ENCODE measurements at places on chromosomes 3 and 15.
A peak's percentile ranks its signal among the peaks of the same experiment; 100 is the strongest.

DNA sequence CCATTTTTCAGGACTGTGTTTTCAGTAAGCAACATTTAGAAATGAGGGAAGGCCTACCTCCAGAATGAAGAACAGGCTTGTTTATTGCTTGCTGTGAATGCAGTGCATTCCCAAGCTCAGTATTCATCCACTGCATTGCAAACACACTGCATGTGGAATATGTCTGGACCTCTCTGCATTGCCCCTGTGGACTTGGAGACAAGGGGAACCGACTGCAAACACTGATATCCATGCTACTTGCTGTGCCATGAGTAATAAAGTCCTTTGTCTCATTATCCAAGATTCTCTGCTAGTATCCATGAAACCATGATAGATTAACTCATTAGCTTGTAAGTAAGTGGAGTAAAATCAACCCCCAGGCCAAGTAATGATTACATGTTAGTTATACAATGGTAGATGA, 301.2 kb upstream of the NR2E3 start:
- peak; percentile 13 for DNase-seq

- DNase-seq: no peak
Observed at GRCh38 chr15:74136814-74137536, 6.6 kb downstream of the ISLR2 start.

- no peak for DNase-seq
Observed at GRCh38 chr3:196272826-196273225, 14.7 kb downstream of the PCYT1A start.

DNA sequence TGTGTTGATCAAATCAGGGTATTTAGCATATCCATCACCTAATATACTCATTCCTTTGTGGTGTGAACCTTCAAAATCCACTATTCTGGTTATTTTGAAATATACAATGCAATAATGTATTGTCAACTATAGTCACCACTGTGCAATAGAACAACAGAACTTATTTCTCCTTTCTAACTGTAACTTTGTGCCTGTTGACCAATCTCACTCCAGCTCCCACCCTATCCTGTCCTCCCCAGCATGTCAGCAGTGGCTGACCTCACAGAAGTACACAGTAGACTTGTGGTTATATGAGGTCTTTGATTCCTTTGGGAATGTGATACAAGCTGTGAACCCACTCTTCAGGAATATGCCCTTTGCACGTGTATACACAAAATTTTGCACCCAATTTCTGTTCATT, 64.2 kb downstream of the ECT2 start:
- DNase-seq: no peak

- no peak for DNase-seq
Observed at GRCh38 chr15:39468331-39468730, 112.5 kb upstream of the THBS1 start.

- DNase-seq: no peak
Observed at GRCh38 chr3:138919325-138919724, 27.6 kb downstream of the FOXL2 start.

DNA sequence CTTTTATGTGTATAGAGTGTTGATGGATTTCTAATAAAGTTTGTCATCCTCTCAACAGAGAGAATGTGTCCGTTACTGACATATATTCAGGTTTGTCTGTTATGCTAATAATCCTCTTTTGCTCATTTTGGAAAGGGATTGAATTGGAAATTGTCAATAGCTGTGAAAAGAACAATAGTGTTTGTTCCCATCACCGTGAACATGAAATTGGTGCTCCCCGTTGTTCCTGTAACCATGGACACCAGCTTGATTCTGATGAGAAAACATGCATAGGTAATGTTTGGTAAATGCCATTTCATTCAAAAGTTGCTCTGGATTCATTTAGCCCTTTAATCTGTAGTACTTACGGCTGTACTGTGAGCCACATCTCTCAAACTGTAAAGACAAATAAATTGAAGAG, 707.0 kb upstream of the GOLIM4 start:
- no peak for DNase-seq

DNA sequence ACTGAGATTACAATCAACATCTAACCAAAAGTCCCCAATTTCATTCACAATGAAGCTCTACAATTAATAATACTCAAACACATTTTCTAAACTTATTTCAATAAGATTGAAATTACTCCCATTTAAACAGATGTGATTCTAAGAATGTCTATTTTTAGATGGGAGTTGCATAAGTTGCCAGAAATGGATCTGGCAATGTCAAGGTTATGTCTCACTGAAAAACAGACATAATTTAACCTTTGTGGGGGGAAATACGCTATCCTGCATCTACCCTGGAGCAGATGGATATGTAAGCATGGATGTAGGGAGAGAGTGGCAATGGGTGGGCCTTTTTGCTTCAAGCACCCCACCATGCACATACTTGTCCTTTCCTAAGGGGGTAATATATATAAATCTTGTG, 6.7 kb upstream of the EIF1B start:
- no peak for DNase-seq

DNA sequence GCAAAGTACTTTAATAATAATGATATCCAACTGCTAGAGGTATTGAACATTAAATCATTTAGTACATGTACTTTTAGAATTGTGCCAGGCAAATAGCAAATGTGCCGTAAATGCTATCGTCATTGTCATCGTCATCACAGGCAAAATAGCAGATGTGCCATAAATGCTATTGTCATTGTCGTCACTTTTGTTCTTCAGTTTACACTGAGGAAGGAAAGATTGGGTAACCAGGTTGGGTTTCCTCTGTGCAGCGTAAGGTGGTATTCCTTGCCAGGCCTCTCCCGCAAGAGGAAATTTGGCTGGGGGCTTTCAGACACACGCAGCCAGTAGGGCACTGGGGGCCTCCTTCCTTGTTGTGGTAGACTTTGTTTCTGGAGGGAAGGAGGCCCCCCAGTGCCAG, 26.4 kb downstream of the ABHD17C start:
- DNase-seq: no peak

- no peak for DNase-seq
Observed at GRCh38 chr3:126025116-126025729, 56.2 kb downstream of the ROPN1B start.

GRCh38 chr3:27507515-27508266, 23.5 kb upstream of the SLC4A7 start:
- DNase-seq: no peak

DNA sequence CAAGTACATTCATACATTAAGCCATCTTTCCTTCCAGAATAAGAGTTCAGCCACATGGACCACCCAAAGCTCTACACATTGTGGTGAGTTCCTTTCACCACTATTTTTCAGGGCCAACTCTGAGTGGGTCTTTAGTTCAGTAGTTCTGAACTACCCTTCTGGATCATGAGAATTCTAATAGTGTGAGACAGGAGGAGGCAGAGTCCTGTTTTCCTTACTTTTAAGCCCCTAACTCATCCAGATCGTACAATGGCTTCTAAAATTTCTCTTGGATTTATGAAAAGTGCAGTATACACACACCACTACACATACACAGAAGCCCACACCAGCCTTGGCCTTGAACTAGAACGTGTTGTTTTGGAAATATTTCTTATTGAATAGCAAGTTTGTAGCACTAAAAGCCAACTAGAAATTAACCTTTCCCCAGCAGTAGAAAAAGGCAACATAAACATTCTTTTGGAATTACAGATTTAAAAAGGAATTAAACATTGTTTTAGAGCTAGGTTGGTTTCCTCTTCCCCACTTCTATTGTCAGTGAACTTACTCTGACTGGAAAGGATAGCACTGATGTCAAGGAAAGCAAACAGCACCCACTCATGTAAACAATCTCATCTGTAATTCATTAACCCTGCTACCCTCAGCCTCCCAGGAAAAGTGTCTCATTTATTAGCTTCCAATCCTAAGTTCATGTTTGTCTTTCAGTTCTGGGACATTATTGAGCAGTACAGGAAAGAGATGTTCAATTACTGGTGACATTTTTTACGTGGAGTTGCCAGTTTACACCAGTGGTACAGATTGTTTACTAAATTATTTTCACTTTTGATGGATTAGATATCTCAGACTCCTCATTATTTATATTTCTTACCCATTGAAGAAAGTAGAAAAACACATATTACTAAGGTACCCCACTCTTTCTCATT, 95.7 kb upstream of the AGTR1 start:
- DNase-seq: peak; percentile 69

DNA sequence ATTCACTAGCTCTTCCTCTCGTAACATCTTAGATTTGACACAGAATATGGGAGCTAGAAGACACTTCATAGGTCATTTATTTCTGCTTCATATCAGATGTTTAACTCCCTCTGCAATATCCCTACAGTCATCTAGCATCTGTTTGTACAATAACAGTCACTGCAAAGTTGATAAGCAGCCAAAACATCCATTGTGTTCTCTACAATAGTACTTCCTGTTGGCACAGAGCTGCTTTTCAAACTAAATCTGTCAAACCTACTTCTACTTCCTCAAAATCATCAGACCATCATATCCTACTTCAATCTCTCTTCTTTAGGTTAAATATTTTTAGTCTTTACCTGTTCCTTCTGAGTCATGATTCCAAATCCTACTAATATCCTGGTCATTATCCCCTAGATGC, 233.2 kb downstream of the FGF12 start:
- no peak for DNase-seq

DNA sequence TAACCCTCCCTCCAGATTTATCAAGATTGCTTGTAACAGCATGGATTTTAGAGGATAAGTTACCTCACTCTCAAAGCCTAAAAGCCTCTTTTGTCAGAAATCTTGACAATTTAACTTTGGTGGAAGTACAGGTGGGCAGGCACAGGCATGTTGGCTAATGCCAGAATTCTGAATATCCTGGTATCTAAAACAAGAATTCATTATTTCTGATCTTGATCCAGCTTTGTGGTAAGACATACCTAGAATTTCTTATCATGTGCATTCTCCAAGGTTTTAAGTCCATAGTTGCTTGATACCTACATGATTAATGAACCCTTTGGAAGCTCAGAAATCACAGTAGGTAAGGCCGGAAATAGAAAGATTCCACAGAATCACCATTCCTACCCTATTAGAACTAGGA, 109.9 kb upstream of the TTC14 start:
- DNase-seq: no peak

GRCh38 chr3:19248143-19248542, 99.8 kb downstream of the KCNH8 start:
- DNase-seq: no peak

- DNase-seq: no peak
Observed at GRCh38 chr15:85540085-85540797, 159.8 kb downstream of the AKAP13 start.

DNA sequence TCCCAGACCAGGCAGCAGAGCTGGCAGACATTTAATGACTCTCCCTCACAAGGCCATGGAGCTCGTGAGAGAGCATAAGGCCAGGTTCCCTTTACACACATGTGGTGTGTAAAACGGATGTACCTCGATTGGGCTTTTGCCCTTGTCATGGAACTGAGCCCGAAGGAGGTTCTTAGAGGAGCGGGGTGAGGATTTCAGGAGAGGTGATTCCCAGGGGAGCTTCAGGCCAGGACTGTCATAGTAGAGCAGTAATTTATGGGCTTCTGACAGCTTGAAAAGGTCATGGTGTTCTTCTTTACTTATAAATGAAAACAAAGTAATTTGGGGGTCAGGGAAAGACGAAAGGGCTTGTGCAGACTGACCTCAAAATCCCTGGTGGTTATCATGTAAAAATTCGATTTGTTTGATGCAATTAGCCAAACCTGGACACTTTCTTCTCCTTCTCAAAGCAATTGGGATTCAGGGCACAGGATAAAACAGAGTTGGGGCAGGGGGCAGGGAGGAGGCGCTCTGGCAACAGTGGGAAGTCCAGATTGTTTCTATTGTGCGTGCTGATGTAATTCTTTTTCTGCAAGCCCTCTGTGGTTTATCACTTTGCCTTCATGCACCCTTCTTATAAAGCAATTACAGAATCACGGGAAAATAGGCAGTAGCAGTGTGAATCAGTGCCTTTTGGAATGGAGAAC, 51.0 kb downstream of the CACNA1D start:
- DNase-seq: no peak

Measured in hepatocyte (in vitro differentiated cells).